ENCODE measurements at places on chromosomes 7 and 10. TPM values are rescaled to one million over a fixed set of nuclear protein-coding genes. Genes with fewer than 3 reads are reported as not detected.

GRCh38 chr7:151056666-151057505 lies 811 bp downstream of the CDK5 start:
- no peak for DNase-seq

DNA sequence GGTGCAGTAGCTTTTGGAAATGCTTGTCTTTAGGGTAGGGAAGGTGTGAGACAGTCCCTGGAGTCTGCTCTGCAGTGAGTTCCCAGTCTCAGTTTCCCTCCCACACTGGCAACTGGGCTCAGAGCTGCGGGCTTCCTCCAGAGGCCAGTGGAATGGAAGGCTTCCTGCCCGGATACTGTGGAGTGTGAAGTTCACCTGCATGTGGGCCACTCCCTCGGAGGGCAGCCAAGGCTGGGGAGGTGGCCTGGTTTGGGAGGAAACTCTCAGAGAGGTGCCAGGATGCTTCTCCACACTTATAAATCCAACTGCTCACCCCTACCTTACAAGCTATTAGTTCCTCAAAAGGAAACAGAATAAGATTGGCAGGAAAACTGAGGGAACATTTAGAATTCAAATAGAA lies 18.1 kb upstream of the UBE2H start:
- DNase-seq = no peak

- no peak for DNase-seq
These were observed 219.1 kb downstream of the TAX1BP1 start for GRCh38 chr7:27958933-27959548.

The STRIP2 gene
- polyA plus RNA-seq = 4.5 TPM

The SPRN gene
- 0.23 TPM for polyA plus RNA-seq
